ENCODE measurements at places on chromosomes 6 and 20.

GRCh38 chr20:47315339-47316056 lies 41.0 kb downstream of the ZMYND8 start:
- no peak for DNase-seq

DNA sequence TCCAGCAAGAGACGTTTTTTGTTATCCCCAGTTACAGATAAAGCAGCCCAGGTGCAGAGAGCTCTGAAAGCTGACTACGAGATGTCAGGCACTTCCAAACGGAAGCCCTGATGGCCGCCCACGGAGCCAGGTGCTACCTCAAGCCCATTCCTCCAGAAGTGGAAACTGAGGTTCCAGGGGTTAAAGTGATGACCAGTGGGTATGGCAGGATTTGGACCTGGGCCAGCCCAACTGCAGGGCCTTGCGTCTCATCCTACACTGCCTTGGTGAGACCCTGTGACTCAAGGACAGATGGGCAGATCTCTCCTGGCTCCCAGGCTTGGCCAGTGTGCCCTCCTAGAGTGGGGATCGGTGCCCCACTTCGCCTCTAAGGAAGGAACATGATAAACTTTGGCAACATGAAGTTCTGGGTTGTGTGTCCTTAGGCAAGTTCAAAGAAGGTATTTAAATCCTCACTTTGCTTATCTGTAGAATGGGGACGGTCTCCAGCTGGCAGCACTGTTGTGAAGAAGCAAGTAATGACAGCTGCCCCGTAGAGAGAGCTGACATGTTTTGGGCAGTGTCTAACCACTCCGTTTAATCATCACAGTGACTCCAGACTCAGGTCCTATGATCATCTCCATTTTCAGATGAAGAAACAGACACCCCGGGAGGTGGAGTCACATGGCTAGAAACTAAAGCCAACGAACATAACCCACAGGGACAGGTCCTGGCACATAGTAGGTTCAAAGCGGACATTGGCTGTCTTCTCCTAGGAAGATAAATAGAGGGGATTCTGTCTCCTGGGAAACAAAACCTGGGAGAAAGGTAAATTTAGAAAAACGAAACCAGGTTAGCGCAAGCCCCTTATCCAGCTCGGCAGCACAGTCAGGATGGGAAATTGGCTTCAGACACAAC lies 34.4 kb upstream of the CDH22 start:
- DNase-seq = no peak

- DNase-seq = no peak
Observed at GRCh38 chr6:83303426-83303825, 110.3 kb downstream of the RWDD2A start.

DNA sequence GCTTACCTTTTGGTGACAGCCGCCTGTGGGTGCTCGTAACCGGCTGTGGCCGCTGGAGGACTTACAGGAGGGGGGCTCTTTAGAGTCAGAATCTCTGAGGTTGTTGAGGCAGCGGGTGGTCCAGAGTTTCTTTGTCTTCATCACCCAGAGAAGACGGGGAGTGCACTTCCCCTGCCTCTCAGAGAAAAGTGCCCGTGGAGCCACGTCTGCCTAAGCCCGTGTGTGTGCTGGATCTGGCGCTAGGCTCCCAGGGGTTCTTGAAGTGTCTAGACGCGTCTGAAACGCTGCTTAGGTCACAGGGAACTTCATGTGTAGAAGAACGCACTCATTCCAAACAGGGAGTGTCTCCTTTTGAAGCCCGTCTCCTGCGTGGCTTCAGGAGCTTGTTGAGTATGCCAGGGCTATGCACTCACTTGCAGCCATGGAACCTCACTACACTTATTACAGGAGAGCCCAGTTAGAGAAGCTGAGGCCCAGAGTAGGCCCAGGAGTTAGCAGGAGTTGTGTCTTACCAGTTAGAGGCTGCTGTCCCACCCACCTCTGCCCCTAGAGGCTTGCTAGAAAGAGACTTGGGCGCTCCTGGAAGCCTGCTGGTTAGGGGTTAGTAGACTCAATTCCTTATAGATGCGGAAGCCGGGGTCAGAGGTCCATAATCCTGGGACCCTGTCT lies 1.3 kb downstream of the LSM14B start:
- no peak for DNase-seq

- DNase-seq = peak; percentile 70
Observed at GRCh38 chr6:157528931-157529653, 148.1 kb downstream of the ZDHHC14 start.

GRCh38 chr6:94535798-94536197 lies 1041.5 kb upstream of the MANEA start:
- no peak for DNase-seq

GRCh38 chr6:147765541-147765940 lies 257.1 kb downstream of the SAMD5 start:
- DNase-seq = no peak

DNA sequence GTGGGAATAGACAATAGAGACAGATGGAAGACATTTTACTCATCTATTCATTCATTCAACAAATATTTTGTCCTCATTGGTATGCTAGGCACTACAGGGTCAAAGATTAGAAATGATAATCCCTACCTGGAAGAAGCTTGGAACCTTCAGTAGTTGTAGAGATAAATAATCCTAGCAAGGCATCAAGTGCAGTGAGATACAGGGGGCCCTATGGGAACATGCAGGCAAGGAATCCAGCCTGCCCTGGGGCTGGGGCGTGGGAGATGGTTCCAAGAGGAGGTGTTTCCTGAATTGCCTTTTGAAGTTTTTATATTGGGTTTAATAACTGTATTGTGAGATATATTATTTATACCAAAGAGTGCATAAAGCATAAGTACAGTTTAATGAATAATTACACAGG lies 64.5 kb downstream of the TRMT11 start:
- no peak for DNase-seq

DNA sequence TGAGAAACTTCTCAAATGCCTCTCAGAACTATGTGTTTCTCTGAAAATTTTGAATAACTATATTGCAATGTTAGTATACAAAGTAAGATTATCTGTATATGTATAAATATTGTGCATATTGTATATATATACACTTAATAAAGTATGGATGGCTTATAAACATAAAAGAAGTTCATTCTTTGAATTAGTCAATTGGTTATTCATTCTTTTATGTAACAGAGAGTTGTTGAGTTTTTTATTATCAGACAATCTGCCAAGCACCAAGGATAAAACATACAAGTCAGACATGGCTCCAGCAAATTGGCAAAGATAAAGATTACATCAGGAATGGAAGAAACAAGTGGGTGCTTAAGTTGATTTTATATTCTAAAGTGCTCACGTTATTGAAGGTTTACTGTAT lies 289.1 kb upstream of the EYS start:
- DNase-seq = no peak

DNA sequence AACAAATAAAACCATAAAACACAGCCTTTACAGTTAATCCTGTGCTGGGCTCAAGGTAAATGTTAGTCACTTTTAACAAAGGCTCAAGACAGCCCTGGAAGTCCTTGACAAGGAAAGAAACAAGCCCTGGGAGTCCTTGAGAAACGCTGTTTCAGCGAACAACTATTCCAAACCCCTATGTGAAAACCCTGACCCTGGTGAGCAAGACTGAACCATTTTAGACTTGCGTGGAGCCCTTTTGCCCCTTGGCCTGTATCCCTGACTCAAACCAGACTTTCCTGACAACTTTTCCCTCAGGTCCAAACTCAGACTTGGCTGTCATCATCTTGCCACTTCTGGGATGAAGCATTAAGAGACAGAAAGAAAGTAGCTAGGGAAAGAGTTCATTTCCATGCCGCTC lies 180.4 kb downstream of the AIG1 start:
- no peak for DNase-seq

- DNase-seq = no peak
Observed at GRCh38 chr6:29014729-29015608, 9.9 kb upstream of the ZNF311 start.

DNA sequence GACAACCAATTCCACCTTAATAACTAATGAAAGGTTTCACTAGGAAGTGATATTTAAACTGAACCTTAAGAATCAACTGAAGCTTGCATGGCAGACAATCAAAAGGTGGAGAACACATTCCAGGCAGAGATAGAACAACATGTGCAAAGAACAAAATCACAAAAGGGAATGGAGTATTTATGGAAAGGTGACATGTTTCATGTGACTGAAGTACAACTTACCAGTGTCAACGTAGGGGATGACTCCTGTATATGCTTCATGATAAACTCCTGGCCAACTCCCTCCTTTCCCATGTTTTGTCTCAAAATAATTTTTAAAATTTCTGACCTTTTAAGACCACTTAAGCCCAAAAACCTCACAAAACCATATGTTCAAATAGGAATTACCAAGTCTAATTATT lies 6.6 kb downstream of the PLN start:
- DNase-seq = no peak

GRCh38 chr6:37072526-37072925 lies 67.1 kb downstream of the FGD2 start:
- DNase-seq = no peak

DNA sequence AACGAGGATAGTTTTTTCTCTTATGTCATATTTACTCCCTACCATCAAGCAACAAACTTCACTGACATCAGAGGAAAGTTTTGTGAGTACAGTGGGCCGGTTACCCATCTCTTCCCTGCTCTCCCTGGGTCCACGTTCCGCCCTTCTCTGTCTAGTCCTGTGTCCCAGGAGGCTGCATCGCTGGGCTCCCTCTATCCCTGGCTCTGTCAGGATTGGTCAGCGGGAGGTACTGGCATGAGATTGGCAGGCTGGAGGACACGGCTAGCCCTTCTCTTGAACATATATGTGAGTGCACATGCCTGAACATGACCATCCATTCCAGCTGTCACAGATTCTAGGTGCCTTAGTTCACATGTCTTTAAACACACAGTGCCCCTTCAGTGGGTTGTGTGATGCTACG lies 30.3 kb upstream of the TMEM181 start:
- DNase-seq = no peak

GRCh38 chr6:159766906-159767305 lies 5.1 kb downstream of the ACAT2 start:
- DNase-seq = no peak

GRCh38 chr6:21181866-21182265 lies 411.7 kb upstream of the SOX4 start:
- no peak for DNase-seq

DNA sequence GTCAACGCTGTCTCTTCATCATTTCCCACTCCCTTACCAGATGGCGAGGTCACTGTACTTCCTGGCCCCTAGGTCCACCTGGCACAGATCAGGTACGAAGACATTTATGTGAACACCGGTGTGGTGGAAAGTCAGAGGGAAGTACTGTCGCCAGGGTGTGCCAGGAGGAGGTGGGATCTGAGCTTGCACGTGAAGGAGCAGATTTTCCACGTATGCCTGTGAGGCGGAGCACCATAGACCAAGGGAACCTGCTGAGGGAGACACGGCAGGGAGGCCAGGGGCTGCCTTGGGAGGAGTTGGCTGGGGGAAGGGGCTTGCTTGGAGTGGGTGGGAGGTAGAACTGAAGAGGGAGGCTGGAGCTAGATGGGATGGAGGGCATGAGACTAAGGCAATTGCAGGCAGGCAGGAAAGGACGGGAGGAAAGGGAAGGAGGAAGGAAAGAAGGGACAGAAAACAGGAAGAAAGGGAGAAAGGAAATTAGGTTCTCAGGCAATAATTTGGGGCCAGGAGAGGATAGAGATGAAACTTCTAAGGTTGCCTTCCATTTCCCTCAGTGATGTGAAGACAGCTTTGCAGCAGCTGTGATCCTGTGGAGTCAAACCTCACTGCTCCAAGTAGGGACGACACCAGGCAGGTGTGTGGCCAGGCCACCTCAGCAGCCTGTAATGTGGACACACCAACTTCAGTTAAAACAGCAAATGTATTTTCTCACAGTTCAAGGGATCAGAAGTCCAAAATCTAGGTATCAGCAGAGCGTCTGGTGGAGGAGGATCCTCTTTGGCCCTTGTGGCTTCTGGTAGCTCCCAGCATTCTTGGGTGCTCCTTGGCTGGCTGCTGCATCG lies 46.8 kb downstream of the CHMP4B start:
- no peak for DNase-seq

DNA sequence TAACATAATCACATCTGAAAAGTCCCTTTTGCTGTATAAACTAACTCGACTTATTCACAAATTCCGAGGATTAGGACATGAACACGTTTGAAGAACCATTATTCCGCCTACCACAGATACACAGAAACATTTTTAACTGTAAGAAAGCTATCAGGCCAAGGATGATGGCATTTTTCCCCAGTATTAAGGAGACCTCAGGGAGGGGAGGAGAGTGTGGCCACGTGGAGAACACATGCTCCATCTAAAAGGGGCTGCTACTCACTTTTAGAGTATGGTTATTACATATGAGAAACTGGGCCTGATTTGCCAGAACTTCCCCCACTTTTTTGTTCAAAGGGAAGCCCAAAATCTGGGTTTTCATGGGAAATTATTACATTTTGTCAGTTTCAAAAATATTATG lies 153.4 kb downstream of the EYA2 start:
- no peak for DNase-seq

GRCh38 chr6:149122850-149123821 lies 194.4 kb upstream of the TAB2 start:
- DNase-seq = no peak

GRCh38 chr6:56311061-56311460 lies 63.7 kb upstream of the COL21A1 start:
- no peak for DNase-seq

DNA sequence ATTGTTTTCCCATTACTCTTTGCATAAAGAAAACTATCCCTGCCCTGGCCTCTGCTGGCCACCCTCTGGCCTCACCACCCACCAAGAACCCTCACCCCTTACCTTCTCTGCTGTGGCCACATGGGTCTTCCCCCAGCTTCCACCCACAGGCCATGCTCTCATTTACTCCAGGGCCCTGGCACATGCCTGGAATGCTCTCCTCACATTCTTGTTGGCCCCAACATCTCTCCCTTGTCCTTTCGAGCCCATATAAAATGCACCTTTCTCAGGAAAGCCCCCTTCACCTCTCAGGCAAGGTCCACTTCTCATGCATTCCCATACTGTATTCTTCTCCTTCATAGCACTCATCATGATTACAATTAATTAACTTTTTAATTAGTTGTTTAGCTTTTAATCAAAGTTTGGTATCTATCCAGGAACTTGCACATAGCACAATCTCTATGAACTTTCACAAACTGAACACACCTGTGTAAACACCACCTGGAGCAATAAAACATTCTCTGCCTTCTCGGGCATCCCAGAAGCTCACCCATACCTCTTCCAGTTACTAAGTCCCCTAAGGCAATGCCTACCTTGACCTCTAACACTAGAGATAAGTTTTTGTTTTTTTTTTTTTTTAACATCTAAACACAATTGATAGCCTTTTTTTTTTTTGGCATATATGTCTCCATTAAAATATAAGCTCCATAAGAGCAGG lies 617.2 kb downstream of the PTPRT start:
- DNase-seq = no peak

DNA sequence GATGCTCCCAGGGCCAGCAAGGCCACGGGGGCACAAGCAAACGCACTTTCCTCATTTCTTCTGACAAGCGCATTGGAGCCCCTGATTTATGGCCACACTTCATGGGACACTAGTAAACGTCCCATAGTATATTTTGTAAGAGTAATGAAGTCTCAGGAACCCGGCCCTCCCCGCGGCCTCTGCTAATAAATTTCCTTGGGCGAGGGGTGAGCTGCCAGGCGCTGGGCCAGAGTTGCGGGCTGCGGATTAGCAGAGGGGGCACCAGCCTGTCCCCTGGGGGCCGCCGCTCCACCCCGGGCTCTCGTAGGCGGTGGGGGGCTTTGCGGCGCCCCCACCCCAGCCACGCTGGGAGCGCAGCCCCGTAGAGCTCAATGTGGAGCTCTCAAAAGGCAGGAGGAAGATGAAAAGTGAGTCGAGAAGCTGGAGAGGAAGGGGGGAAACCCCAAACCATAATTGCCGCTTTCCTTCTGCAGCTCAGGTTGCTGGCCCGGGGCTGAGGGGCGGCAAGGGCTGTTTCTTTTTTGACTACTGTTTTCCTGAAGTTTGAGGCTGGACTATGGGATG lies 173.6 kb downstream of the CDC5L start:
- DNase-seq = no peak

GRCh38 chr6:168122521-168122920 lies 43.5 kb upstream of the FRMD1 start:
- DNase-seq = no peak
